ENCODE measurements at places on chromosomes 16 and 17. TPM values are rescaled to one million over a fixed set of nuclear protein-coding genes. Genes with fewer than 3 reads are reported as not detected.

DNA sequence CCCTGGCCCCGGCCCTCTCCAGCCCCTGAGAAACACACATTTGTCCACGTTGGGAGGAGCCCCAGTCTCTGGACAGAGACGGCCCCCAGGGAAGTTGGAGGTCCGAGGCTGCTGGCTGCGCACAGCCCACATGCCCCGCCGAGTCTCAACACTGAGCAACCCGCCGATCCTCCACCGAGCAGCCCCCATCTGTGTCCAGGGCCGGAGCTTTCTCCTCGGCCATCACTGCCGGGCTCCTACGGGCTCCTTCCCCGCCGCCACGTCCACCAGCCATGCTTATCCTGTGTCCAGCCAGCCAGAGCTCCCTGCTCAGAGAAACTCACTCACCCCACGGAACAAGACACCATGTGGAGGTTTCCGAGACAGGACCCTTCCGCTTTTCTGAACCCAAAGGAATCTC lies 103.3 kb downstream of the ENGASE start:
- DNase-seq, result no peak
- H3K4me1 ChIP-seq, result peaks cover 20% of the 10 kb centered on the region
- peaks cover 8% of the 10 kb centered on the region for H3K27me3 ChIP-seq
- H3K4me3 ChIP-seq, result no peak overlapping the region
- no peaks in the 10 kb centered on the region for H3K36me3 ChIP-seq

Gene SEPTIN12
- not detected for total RNA-seq

Gene CLCN7
- total RNA-seq, result 80.6 TPM

- no peak overlapping the region for H3K27ac ChIP-seq
- no peaks in the 10 kb centered on the region for H3K27me3 ChIP-seq
- peak; percentile 86 for DNase-seq
- peak overlapping the region; percentile 54 for H3K4me3 ChIP-seq
- H3K36me3 ChIP-seq, result no peaks in the 10 kb centered on the region
- peaks cover 7% of the 10 kb centered on the region for H3K4me1 ChIP-seq
Observed at GRCh38 chr16:27154705-27155521, 48.4 kb upstream of the KDM8 start.

DNA sequence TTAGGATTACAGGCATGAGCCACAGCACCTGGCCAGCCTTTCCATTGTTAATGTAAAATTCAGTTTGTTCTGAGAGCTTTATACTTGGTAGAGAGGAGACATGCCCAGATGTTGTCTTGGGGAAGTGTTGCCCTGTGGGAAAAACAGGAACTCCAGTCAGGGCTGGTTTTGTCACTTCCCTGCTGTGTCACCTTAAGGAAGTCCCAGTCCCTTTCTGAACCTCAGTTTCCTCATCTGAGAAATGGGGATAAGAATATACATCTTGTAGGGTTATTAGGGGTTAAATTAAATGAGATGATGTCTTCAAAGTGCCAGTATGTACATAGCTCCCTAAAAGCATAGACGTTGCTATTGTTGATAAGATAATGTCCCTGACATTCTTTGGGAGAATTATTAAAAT lies 25.3 kb downstream of the CLEC16A start:
- H3K27me3 ChIP-seq, result no peaks in the 10 kb centered on the region
- no peaks in the 10 kb centered on the region for H3K36me3 ChIP-seq
- H3K4me3 ChIP-seq, result no peak overlapping the region
- no peak for DNase-seq
- H3K27ac ChIP-seq, result no peak overlapping the region

Gene SLC5A11
- not detected for total RNA-seq

GRCh38 chr16:50523710-50524109 lies 24.5 kb upstream of the NKD1 start:
- peaks cover 4% of the 10 kb centered on the region for H3K36me3 ChIP-seq
- 0 out of 2 replicates have a peak, but pooled peaks cover 6% of the 10 kb centered on the region for H3K4me1 ChIP-seq
- DNase-seq, result no peak
- H3K27ac ChIP-seq, result no peak overlapping the region

GRCh38 chr17:79433379-79433778 lies 177.5 kb downstream of the RBFOX3 start:
- 0 out of 2 replicates have a peak, but pooled peaks cover 4% of the 10 kb centered on the region for H3K36me3 ChIP-seq
- H3K27ac ChIP-seq, result no peak overlapping the region
- H3K27me3 ChIP-seq, result no peaks in the 10 kb centered on the region
- H3K4me3 ChIP-seq, result no peak overlapping the region

Gene HSPB9
- 0.57 TPM for total RNA-seq

DNA sequence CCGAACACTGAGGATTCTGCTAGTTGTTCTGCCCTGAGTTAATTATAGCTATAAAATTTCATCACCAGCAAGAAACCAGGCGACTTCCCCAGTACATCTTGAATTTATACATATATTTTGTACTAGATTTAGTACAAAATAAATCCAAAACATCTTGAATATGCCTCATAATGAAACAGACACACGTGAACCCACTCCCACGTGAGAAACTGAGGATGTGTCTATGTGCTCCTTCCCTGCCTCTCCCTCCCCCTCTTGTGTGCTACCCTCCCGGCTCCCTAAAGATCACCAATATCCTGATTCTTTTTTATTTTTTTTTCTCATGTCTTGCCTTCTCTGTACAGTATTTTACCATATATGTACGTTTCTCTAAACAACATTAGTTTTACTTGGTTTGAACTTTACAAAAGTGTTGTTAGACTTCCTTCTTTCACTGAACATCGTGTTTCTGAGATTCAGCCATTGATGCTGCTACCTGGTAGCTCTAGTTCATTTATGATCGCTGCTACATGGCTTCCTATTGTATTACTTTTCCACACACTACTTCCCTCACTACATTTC lies 1.1 kb upstream of the LCMT1 start:
- H3K4me3 ChIP-seq, result peak overlapping the region; percentile 93
- no peaks in the 10 kb centered on the region for H3K36me3 ChIP-seq
- no peaks in the 10 kb centered on the region for H3K27me3 ChIP-seq
- H3K27ac ChIP-seq, result peak overlapping the region; percentile 86
- no peak for DNase-seq
- H3K4me1 ChIP-seq, result peaks cover 28% of the 10 kb centered on the region

Gene ICAM2
- total RNA-seq, result 0.33 TPM

DNA sequence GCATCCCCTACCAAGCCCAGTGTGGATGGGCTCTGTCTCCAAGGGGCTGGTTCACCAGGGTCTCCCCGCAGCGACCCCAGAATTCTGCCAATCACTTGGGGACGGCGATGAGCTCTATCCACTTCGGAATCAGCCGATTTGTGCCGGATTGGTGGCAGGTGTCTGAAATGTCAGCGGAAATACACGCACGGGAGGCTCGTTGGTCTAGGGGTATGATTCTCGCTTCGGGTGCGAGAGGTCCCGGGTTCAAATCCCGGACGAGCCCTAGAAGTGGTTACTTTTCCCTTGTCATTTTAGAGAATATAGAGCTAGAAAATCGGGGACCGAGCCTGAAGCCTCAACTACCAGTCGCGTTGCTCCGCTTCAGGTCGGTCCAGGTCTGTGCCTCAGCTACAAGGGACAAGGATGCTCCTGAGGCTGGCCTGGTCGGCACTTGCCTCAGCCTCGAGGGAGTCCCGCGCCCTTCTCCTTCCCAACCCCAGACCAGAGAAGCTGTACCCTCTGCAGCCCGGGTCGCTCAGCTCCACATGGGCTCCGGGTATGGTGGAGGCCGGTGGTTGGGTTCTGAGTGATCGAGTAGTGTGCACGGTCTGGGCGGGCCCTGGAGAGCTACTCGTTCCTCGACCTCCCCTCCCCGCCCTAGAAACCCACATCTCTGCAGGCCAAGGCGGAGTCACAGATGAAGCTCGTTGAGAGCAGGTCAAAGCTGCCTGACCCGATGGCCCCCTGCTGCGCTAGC lies 16.0 kb upstream of the OR1F1 start:
- H3K4me3 ChIP-seq, result peak overlapping the region; percentile 84
- H3K4me1 ChIP-seq, result peaks cover 25% of the 10 kb centered on the region
- H3K27me3 ChIP-seq, result peaks cover 63% of the 10 kb centered on the region
- peak overlapping the region; percentile 78 for H3K27ac ChIP-seq
- H3K36me3 ChIP-seq, result no peaks in the 10 kb centered on the region

DNA sequence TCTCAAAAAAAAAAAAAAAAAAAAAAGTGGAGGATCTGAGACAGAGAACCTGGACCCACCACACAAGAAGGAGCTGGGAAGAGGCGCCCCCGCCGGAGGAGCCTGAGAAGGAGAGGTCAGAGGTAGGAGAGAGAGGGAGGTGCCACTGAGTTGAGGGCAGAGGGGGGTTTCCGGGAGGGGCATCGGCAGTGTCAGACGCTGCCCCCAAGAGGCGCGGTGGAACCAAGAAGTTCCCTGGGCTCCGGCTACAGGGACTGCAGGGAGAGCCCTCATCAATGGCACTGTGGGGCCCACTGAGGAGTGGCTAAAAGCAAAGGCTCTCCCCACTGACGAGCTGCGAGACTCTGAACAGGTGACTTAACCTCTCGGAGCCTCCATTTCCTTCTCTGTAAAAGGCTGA lies 4.2 kb downstream of the CCDC42 start:
- no peaks in the 10 kb centered on the region for H3K36me3 ChIP-seq
- no peak overlapping the region for H3K4me3 ChIP-seq
- DNase-seq, result peak; percentile 63

DNA sequence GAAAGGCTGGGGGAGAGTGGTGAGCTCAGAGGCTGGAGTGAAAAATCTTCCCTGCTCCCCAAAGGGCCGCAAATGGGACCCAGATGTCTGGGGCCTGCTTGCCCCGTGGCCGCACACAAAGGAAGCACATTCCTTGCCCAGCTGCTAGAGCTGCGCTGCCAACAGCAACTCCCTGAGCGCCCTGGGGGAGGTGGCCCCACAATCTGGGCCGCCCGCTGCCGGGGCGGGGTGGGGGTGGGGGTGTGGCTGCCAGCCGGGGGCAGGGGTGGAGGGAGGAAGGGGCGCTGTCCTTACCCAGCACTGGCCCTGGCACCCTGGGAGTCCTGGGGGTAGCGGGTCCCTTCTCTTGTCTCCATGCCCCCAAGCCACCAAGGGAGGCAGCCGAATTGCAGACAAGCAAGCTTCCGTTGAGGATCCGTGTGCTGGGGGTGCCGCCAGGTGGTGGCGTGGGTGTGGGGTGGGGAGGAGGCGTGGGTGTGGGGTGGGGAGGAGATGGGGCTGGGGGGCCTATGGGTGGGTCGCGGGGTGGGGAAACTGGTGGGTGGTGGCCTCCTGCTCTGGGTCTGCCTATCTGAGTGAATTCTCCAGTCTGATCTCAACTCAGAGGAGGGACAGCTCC lies 48.4 kb upstream of the PABPN1L start:
- no peaks in the 10 kb centered on the region for H3K36me3 ChIP-seq
- H3K4me1 ChIP-seq, result peaks cover 16% of the 10 kb centered on the region
- H3K27ac ChIP-seq, result no peak overlapping the region
- DNase-seq, result no peak
- H3K27me3 ChIP-seq, result no peaks in the 10 kb centered on the region

Gene ABCA6
- not detected for total RNA-seq

GRCh38 chr17:72565758-72566157 lies 444.9 kb downstream of the SOX9 start:
- DNase-seq, result no peak
- H3K36me3 ChIP-seq, result no peaks in the 10 kb centered on the region
- no peak overlapping the region for H3K4me3 ChIP-seq
- no peak overlapping the region for H3K27ac ChIP-seq
- H3K4me1 ChIP-seq, result 0 out of 2 replicates have a peak, but pooled peaks cover under 1% of the 10 kb centered on the region

DNA sequence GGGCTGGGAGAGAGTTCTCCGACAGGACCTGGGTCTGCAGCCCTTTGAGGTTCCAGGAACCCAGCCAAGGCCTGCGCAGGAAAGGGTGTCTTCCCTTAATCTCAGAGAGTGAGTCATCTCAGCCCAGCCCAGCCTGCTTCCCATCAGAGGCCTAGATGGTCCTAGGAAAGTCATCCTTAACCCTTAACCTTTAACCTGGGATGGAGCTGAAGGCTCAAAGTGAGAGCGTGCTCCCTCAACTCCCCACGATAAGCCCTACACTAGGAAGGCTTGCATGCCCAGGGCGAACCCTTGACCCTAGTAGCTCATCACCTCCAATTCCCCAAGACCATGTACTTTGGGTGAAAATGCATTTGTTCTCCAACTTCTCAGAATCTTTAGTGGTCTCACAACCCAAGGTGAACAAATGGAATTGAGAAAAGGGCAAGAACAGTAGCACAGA lies 4.8 kb upstream of the ATXN7L3 start:
- no peak overlapping the region for H3K27ac ChIP-seq
- peaks cover 14% of the 10 kb centered on the region for H3K36me3 ChIP-seq
- no peak overlapping the region for H3K4me3 ChIP-seq

DNA sequence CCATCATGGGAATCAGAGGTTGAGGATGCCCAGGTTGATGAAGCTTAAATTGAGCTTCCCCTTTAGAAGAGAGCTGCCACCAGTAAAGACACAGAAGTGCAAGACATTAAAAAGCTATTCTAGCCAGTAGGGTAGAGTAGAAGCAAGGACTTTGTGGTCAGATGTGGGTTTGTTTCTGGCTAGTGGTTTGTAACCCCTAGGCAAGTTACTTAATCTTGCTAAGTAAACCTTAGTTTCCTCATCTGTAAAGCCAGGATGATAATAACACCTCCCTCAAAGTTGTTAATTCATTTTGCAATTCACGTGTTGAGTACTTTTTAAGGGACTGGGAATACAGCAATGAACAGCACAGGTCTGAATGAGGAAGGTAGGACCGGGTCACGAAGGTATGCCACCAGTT lies 3.6 kb downstream of the SNTB2 start:
- no peaks in the 10 kb centered on the region for H3K27me3 ChIP-seq
- H3K27ac ChIP-seq, result peak overlapping the region; percentile 74
- DNase-seq, result no peak
- H3K36me3 ChIP-seq, result peaks cover 5% of the 10 kb centered on the region
- no peak overlapping the region for H3K4me3 ChIP-seq
- peaks cover 24% of the 10 kb centered on the region for H3K4me1 ChIP-seq

- H3K27me3 ChIP-seq, result peaks cover 61% of the 10 kb centered on the region
- H3K27ac ChIP-seq, result no peak within 1 kb of the TSS
- no peak within 1 kb of the TSS for H3K4me3 ChIP-seq
Observed at GRCh38 chr17:74623693-74624093, at the start of gene CD300E. Gene CD300E (minus strand): TSS chr17:74623738. CDS start chr17:74623621, 117 bp downstream.

GRCh38 chr17:75442168-75443103 lies 14.0 kb upstream of the TMEM94 start:
- DNase-seq, result no peak
- H3K27ac ChIP-seq, result no peak overlapping the region
- H3K4me1 ChIP-seq, result no peaks in the 10 kb centered on the region
- H3K4me3 ChIP-seq, result no peak overlapping the region
- H3K36me3 ChIP-seq, result no peaks in the 10 kb centered on the region
- no peaks in the 10 kb centered on the region for H3K27me3 ChIP-seq

Gene NLRC3
- 0.66 TPM for total RNA-seq

DNA sequence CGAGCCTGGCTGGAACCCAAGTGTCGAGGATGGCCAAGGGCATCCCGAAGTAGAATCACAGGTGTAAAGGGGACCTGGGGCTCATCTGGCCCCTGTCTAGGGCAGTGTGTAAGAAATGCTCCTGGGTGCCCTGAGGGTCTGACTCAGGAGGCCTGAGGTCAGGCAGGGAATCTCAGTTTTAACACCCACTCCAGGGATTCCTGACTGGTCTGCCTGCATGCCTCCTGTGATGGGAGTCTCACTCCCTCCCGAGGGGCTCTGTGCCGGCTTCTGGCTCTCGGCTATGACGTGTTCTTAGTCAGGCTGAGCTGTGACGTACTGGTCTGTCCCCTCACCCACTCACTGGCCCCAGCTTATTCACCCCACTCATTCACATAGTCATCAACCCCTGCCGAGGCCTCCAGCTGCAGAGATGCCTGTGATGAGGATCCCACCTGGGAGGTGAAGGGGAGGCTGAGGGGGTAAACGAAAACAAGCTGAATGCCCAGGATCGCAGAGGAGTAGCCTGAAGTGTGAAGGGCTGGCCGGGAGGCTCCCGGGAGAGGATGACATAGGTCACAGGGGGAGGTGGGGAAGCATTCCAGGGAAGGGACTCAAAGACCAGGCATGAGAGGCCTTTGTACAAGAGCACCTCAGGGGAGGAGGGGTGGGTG lies 23.8 kb downstream of the FAM83G start:
- H3K4me1 ChIP-seq, result no peaks in the 10 kb centered on the region
- no peak for DNase-seq
- no peaks in the 10 kb centered on the region for H3K27me3 ChIP-seq
- peaks cover 17% of the 10 kb centered on the region for H3K36me3 ChIP-seq
- no peak overlapping the region for H3K4me3 ChIP-seq
- H3K27ac ChIP-seq, result peak overlapping the region; percentile 82

Gene MRPS7
- 87.5 TPM for total RNA-seq
